ENCODE measurements at places on chromosomes 7 and 10.

GRCh38 chr10:115706026-115706425 is 567.0 kb downstream of the GFRA1 start:
- no peak for DNase-seq

DNA sequence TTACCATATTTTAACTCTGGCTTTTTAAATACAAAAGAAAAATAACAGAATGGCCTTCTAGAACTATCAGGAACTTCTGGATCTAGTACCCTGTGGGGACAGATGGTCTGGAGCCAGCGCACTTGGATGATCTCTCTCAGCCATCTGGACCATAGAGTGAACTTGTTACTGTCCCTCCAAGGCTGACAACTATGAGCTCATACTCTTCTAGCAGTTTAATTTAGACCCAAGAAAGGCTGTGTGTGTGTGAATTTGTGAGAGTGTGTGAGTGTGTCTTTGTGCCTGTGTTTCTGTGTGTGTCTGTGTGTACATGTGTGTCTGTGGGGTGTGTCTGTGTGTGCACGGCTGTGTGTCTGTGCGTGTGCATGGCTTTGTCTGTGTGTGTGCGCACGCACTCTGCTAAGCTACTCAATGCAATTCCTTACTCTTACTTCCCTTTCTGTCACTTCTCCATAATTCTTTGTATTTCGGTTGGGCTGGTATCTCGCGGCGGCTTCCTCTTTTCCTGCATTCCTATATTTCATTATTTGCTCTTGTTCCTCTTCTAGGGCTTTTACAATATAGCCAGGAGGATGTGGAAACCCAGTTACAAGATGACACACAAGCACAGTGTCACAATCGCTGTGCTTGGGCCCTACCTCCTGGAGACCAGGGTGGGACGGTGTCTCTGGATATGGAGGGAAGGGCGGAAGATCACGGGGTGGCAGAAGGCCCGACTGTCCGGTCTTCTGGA is 51.9 kb downstream of the IKZF1 start:
- no peak for DNase-seq

- DNase-seq: no peak
Measured at GRCh38 chr10:114694752-114695151, 36.7 kb upstream of the ABLIM1 start.

DNA sequence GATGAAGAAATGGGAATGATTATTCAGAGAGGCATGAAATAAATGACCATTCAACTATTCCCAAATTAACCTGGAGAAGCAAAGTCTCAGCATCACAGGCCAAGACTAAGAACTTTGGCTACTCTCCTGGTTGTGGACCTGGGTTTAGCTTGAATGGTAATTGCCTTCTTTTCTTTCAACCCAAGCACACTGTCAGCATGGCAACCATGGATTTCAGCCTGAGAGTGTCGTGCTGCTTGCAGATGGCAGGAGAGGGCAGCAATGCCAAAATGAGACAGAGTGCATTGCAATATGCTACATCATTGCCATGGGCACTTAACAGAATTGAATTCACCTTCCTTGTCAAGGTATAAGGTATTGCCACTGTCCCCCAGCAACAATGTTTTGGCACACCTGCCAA is 767.2 kb downstream of the REEP3 start:
- peak; percentile 26 for DNase-seq

DNA sequence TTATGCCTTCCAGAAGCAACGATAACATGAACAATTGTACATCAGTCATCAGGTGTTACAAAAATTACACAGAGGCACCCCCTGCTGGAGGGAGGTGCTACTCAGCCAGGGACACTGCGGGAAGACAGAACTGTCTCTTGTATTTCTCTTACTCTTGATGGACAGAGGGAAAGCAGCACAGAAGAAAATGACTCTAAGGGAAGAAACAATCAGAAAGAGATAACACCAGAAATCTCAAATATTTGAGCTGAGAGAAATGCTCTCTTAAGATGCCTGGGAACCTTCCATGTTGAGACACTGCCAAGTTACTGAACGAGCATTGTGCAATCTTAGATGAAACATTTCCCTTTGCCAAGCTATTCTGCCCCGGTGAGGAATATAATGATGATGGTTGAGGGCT is 227.6 kb upstream of the NPSR1 start:
- no peak for DNase-seq

DNA sequence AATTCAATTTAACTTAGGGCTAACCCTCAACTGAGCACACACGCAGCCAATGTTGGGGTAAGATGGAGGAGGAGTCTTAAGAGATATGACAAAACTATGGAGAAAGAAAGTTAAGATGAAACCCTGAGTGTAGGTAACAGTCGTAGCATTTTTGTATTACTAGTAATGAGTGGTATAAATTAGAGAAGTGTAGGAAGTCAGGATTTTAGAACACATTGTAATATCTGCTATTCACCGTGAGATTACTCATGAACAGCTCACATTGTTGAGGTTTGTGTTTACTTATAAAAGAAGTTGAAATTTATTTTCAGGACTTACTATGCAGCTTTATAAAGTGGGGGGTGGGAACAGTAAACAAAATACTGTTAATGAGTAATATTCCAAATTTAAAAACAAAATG is 107.2 kb downstream of the ARHGAP21 start:
- DNase-seq: no peak

DNA sequence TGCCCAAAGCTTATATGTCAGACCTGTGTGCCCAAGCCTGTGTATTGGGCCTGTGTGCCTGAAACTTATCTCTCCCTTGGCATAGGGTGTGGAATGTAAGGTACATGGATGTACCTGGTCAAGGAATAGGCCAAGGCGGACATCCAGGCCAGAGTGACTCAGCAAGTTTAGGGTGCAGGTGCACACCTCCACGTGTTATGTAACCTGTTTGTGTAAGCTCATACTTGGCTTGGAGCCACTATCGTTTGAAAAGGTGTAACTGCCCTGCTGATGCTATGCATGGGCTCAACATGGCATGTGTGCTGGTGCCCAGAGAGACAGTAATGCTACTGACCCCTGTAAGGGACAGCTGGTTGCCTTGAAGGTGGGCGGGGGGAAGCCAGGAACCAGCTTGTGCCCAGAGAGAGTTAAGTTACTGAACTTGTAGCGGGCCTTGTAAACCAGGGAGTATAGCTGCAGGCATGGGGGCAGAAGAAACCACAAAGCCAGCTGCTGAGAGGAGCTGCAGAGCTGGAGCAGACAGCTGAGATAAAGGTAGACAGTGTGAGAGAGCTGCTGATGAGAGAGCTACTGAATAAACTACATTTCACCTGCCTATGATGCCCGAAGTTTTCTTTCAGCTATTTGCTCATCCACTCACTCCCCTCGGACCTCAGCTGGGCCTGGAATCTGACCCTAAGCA is 656.4 kb upstream of the ZWINT start:
- DNase-seq: no peak

GRCh38 chr7:33832271-33832721 is 73.0 kb upstream of the BMPER start:
- DNase-seq: no peak

GRCh38 chr10:34637418-34637911 is 177.6 kb downstream of the PARD3 start:
- no peak for DNase-seq

- no peak for DNase-seq
Measured at GRCh38 chr7:92762851-92763250, 73.5 kb downstream of the CDK6 start.

DNA sequence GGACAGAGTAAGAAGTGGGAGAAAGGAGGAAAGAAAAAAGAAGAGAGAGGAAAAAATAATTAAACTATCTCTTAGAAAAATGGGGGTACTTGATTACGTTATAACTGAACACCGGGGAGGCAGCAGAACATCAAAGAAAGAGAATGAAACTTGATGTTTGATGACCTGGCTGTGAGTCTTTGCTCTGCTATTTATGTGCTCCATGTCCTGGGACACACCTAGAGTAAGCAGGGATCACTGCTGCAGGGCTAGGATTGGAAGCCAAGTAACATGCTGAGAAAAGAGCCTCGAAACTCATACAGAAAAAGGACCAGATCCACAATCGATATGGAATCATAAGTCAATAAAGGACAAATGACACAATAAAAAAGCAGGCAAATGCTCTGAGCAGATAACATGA is 56.7 kb upstream of the COL13A1 start:
- DNase-seq: no peak

DNA sequence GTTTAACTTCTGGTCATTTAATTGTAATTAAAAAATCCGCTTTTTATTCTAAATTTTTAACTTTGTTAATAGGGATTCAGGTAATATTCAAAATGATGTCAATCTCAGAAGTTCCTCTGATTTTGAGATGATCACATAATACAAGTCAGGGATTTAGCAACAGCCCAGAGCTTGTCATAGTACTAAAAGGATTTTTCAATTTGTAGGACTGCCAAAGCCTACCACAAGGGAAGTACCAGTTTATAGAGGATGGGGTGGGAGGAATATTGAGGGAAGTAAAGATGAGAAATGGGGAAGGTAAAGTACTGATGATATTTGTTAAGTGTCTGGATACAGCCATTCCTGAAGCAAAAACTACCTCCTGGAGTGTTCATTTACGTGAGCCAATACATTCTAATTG is 278.2 kb upstream of the TEX47 start:
- DNase-seq: no peak

- no peak for DNase-seq
Measured at GRCh38 chr10:80599424-80599847, 61.7 kb downstream of the SH2D4B start.

DNA sequence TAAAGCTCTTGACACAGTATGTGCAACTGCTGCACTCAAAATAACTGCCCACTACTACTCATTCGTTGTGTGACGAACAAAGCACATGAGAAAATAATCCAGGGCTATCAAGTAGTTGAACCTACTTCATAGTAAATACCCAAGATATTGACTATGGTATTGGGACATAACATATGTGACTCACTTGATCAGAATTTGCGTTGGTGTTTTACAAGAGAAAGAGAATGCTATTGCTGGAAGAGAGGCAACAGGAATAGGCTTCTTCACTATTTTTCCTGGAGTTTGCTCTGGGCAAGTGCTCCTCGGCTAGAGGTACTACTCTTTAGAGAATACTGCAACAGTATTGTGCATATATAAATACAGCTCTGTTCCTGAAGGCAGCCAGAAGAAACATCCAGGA is 2.5 kb downstream of the DGKB start:
- no peak for DNase-seq

GRCh38 chr7:14596421-14596820 is 306.1 kb downstream of the DGKB start:
- DNase-seq: no peak

DNA sequence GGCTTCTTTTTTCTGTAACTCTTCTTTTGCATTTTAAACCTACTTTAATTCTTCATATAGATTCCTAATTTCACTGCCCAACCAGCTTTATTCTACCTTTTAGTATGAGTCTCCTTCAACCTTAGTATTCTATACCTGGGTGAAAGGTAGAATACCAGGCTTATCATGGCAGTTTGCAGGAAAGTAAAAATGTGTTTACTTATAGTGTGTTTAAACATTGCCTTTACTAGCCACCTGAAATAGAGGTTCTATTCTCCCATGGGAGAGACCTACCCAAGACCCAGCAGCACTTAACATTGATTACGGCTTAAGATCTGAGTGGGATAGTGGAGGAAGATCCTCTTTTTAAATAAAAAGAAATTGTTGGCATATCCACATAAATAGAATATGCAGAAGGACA is 1.6 kb upstream of the MYPN start:
- no peak for DNase-seq

DNA sequence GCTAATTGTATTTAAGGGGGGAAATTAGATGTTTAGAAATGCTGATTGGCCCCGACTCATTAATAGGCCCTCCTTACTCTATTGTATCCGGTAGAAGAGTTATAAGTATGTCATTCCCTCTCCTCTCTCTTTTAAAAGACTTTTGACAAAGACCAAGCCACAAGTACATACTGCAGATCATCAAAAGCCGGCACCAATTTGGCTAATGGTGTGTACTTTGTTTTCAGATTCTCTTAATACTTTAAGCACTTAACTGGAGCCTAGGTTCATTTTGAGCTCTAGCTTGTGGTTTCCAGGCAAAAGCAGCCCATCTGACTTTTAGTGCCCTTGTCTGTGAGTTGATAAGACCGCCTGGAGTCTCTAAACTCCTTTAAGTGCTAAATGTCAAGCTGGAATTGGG is 210.0 kb upstream of the LYZL1 start:
- no peak for DNase-seq

DNA sequence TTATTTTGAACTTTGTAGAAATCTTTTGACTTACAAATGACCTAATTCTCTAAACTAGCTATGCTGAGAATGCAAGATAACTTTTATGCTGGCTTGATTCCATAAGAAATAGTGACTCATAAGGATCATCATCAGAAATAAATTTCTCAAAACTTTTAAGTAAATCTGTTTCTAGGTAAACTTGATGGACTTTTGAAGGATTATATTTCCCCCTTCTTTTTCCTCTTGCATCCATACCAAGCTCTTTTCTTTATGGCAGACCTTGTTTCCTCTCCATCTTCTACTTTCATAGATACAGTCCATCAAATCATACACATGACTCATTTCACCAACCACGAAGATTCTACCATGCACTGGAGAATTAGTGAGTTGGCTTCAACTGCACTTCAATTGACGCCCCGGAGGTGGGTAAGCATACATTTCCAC is 336.3 kb downstream of the KCNMA1 start:
- no peak for DNase-seq

- no peak for DNase-seq
Measured at GRCh38 chr7:92598310-92598981, 8.3 kb upstream of the FAM133B start.

GRCh38 chr7:83649701-83650100 is 762 bp upstream of the SEMA3E start:
- no peak for DNase-seq

DNA sequence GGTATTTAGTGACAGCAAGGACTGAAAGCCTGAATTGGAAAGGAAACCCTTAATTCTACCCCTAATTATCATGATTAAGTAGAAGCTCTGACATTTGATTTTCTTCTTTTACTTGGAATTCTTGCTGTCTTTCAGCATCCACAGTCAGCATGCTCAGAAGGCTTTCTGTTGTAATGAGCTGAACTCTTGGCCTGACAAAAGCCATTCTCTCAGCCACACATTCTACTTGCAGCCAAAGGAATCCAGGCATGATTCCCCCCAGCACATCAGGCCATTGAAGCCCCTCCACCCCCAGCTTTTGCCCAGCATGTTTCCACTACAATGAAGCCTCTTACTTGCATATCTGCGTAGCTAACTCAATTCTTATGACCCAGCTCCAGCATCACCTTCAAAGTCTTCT is 94.3 kb upstream of the FRMD4A start:
- DNase-seq: no peak

DNA sequence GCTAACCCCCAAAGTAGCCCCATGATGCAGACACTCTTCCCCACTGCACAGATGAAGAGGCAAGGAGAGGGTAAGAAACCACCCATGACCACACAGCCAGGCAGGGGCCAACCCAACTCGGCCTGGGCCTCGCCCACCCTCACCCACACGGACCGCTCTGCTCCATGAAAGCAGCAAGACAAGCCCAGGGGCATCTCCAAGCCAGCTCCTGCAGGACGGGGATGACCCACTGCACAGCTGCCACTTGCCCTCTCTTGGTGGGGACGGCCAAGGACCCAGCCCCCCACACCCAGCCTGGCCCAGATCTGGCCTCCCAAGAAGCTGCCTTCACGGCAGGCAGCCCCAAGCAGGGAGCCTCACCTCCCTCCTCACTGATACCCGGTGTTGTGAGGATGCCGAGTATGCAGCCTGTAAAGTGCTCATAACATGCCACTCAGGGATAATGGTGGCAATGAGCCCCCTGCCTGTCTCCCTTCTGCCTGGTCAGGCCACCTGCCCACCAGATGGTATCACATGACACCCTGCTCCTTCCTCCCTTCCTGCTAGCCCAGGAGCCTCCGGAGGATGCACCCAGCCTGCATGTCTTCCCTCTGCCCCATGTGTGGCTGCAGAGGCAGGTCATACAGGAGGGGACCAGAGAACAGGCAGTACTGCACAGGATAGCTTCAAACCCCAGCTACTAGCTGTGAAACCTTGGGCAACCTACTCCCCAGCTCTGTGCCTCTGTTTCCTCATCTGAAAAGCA is 23.3 kb downstream of the OGDHL start:
- DNase-seq: no peak
